Foreskin melanocyte (primary cell): ENCODE measurements at places on chromosomes 13 and 19.

- DNase-seq, result no peak
Observed at GRCh38 chr13:110319774-110320509, 12.9 kb downstream of the COL4A2 start.

DNA sequence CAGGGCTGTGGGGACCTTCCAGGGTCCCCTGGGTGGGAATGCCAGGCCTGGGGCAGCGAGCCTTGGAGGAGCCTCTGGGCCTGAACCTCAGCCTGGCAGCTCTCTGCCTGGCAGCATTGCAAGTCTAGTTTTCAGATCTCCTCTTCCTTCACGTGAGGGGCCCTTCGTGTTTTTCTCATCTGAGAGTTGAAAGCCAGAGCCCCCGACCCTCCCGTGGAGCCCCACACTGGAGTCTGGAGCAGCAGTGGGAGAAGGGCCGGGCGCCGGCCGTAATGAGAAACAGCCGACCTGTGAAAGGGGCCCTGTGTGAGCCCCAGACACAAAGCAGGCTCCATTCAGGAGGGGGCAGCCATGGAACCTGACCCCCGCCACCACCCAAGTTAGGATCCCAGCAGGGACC is 19.3 kb downstream of the TMED1 start:
- DNase-seq, result no peak

- no peak for DNase-seq
Observed at GRCh38 chr19:32294871-32295438, 50.5 kb upstream of the ZNF507 start.

- no peak for DNase-seq
Observed at GRCh38 chr13:36356058-36356457, 9.9 kb upstream of the SPART start.

DNA sequence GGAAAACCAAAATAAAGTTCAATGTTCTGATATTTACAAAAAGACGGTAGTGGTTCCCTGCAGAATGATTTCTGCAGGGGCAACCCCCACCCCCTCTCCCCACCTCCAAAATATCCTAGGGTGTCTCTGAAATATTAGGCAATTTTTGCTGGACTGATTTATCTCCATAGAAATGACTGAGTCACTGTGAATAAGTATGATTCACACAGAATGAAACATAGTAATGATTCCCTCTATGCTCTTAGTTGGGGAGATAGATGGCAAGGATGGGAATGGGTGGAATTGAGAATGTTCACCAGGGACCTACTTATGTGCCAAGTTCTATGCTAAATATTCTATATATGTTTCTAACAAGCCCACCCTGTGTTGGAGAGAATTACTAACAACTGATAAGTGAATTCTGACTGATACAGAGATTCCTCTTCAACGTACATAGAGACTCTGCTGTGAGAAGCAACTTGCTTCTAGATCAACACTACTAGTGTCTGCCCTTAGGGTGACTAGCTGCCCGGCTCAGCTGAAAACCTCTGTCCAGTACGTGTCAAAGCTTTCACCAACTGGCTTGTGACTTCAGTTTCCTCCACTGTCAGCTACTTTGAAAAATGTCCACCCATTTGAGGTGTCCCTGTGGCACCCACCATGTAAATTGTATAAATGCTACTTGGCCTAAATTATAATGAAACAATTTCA is 38.4 kb upstream of the RAP2A start:
- no peak for DNase-seq

DNA sequence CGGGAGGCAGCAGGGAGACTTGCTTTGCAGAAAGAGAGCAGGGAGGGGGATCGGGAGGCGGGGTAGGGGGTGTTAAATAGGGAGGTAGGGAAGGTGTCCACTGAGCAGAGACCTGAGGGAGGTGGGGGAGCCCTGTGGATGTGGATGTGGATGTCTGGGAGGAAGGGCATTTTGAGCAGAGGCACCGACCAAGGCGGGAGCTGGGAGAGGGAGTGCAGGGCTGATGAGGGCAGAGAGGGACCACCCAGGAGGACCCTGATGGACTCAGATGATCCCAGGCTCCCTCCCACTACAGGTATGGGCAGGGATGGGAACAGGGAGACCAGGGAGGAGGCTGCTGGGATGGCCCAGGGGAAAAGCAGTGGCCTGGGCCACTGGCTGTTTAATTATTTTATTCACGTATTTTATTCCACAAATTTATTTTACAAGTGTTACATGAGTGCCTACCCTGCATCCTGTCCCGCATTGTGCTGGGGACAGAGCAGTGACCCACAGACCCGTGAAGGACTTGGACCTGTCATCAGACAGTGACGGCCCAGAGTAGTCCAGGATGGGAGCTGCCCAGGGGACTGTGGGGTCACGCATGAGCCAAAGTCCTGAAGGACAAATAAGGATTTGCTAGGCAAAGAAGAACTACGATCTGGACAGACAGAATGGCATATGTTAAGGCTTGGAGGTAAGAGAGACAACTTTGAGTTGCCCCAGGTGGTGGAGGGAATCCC is 5.3 kb downstream of the GRAMD1A start:
- DNase-seq, result no peak

- no peak for DNase-seq
Observed at GRCh38 chr13:47858042-47859025, 142.7 kb downstream of the SUCLA2 start.

GRCh38 chr13:35473802-35474201 is 2.7 kb downstream of the MAB21L1 start:
- no peak for DNase-seq

GRCh38 chr13:37361608-37362007 is 237.0 kb downstream of the POSTN start:
- no peak for DNase-seq

DNA sequence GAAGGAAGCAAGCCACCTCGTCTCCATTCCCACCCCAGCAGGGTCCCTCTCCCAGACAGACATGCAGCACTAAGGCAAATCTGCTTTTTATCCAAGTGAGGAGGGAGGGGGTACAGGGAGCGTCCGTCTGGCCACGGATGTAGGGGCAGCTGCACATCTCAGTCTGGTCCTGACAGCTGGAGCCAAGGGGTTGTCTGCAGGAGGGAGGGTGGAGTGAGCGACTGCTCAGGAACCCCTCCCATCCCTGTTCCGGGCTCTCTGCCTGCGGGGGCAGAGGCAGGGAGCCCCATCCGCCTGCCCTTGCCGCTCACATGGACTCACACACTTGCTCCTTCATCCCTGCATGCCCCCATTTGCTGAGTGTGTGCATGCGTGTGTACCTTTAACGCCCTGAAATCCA is 2.5 kb downstream of the TMEM190 start:
- no peak for DNase-seq

DNA sequence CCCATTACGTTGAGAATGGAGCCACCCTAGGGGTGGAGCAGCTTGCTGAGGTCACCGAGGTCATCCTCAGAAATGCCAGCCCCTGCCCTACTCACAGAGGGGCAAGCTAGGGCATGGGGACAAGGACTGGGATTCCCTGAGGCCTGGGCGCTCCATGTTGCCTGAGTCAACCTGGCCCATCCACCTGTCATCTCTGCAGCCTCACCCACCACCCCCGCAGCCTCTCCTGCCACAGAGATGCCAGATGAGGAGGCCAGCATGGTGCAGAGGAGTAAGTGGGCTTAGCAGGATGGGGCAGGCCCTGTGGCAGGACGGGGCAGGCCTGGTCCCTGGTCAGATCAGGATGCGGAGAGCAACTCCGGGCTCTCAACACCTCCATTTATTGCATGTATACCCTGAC is 9.5 kb downstream of the NKPD1 start:
- no peak for DNase-seq

GRCh38 chr13:113650275-113650674 is 7.7 kb downstream of the ATP4B start:
- no peak for DNase-seq

GRCh38 chr19:18991006-18991405 is 42.3 kb downstream of the SUGP2 start:
- DNase-seq, result no peak

- no peak for DNase-seq
Observed at GRCh38 chr13:20714563-20715329, 11.2 kb downstream of the IL17D start.

- no peak for DNase-seq
Observed at GRCh38 chr13:37531049-37531448, 67.5 kb downstream of the POSTN start.

DNA sequence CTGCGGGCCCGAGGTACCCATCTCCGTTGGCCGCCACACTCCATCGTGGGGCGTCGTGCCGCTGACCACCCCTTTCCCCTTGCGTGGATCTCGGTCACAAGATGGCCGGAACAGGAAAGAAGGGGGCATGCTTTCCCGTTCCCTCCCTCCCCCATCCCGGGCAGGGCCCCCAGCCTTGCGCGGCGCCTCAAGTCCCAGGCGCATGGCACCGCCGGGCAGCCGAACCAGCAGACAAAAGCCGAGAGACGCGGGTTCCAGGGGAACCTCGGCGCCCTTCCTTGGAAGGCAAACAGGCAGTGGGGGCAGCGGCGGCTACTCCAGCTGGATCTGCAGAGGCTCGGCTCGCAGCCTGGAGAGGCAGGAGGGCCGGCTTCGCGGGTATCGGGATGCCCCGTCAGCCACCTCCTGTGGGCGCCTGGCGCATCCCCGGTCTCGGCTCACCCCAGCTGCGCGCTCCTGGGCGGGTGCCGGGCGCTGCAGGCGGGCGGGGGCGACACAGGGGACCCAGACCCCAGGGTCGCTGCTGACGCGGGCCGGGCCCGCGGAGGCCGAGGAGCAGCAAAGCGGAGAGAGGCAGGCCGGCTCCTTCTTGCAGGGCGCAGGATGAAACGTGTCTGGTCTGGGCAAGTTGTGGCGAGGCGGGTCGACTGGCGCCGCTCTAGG is 439 bp downstream of the DZIP1 start:
- peak; percentile 48 for DNase-seq

- no peak for DNase-seq
Observed at GRCh38 chr13:27510082-27510481, 59.7 kb upstream of the MTIF3 start.

- DNase-seq, result no peak
Observed at GRCh38 chr13:91704398-91704797, 306.0 kb downstream of the GPC5 start.

DNA sequence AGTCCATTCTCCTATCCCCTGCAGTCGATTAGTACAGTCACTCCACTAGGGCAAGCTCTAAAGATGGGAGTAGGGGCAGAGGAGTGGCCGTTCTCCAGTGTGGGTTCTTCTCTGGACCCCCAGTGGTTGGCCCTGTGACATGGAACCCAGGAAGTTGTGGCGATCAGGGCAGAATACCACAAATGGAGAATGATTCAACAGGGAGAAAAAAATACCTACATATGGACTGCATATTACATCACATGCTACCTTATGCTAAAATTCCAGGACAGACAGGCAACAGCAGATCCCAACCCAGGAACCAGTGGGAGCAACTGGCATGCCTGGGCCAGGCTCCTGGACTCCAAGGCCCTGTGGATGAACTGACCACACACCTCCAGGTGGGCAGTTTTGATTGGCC is 20.4 kb downstream of the POU2F2 start:
- no peak for DNase-seq

DNA sequence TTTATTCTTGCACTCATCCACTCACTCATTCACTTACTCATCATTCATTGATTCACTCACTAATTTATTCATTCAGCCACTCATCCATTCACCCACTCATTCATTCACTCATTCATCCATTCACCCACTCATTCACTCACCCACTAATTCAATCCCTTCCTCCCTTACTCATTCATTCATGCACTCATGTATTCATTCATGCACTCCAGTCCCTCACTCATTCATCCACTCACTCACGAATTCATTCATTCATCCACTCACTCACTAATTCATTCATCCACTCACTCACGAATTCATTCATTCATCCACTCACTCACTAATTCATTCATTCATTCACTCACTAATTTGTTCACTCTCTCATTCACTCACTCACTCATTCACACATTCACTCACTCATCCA is 16.1 kb downstream of the ACTL9 start:
- no peak for DNase-seq

DNA sequence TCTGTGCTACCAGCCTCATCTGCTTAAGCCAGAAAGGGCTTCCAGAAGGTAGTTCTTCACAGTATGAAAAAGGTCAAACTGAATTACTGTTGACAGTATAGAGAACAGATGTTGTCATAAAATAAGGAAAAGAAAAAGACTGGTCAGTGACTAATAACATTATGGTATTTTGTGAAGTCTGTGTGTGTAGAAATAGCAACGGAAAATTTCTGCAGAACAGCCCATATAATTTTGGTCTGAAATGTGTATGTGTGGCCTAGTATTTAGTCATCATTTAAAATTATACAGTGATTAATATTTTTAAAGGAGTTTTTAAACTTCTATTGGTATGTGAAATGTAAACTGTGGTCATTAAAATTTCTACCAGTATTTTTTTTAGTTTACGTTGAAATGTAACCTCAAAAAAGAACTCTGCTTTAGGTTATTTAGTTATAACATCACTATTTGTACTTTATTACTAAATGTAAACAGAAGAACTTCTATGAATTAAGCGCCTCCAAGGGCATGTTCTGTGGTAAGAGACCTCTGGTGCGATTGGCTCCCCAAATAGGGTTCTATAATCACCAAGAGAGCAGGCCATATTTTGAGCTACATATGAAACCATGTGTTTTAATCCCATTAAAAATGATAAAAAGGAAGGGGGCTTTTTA is 3.3 kb upstream of the GPR183 start:
- no peak for DNase-seq

GRCh38 chr13:27170221-27170515 is 1.4 kb downstream of the USP12 start:
- DNase-seq, result no peak

DNA sequence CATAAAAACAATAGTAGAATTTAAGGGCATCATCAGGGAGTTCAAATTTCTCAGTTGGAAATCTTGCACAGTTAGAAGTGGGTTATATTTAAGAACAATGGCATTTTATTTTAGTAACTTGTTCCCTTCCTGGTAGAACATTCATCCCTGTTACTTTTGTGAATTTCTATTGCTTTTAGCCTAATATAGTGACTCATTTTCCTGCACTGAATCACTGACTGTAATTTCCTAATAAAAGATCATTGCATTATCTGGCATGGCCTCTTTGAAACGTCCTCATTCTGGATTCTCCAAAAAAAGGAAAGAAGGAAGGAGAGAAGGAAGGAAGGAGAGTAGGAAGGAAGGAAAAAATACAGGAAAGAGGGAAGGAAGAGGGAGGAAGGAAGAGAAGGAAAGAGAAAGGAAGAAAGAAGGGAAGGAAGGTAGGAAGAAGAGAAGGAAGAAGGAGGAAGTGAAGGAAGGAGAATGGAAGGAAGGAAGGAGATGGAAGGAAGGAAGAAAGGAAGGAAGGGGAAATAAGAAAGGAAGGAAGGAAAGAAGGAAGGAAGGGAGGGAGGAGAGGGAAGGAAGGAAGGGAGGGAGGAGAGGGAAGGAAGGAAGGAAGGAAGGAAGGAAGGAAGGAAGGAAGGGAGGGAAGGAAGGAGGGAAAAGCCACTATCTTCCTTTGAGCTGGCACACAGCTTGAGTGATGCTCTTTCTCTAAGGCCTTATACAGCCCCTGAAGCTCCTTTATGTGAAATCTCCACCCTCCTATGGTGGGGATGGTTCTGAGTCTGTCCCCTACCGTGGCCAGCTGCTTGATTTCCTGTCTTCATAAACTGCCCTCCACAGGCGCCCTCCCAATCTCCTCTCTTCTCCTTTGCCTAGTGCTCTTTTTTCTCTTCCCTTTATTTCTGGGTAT is 29.8 kb upstream of the TM9SF2 start:
- DNase-seq, result no peak

- DNase-seq, result no peak
Observed at GRCh38 chr19:55312621-55313512, 12.3 kb downstream of the TMEM150B start.
